ENCODE measurements at places on chromosomes 5 and 9.
A peak's percentile ranks its signal among the peaks of the same experiment; 100 is the strongest.

- DNase-seq = no peak
Measured at GRCh38 chr9:128651798-128652197, 4.8 kb downstream of the DYNC2I2 start.

GRCh38 chr5:136058972-136059354, 30.2 kb downstream of the TGFBI start:
- DNase-seq = no peak

DNA sequence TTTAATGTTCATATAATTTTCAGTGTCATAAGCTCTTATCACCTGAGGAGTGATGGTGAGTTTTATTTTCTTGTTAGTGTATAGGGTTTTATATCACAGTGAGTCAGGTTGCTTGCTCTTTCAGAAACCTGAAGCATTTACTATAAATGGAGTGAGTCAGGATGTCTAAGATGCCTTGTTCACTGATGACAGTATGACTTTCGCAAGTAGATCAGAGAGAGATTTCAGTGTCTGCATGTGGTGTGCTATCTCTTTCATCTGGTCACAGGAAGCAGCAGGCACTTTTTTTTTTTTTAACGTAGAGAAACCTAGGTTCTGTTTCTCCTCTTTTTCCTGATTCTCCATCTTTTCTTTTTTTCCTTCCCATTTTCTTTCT, 237.1 kb downstream of the DMRTA1 start:
- no peak for DNase-seq

- DNase-seq = no peak
Measured at GRCh38 chr5:91423871-91424270, 40.8 kb upstream of the ARRDC3 start.

DNA sequence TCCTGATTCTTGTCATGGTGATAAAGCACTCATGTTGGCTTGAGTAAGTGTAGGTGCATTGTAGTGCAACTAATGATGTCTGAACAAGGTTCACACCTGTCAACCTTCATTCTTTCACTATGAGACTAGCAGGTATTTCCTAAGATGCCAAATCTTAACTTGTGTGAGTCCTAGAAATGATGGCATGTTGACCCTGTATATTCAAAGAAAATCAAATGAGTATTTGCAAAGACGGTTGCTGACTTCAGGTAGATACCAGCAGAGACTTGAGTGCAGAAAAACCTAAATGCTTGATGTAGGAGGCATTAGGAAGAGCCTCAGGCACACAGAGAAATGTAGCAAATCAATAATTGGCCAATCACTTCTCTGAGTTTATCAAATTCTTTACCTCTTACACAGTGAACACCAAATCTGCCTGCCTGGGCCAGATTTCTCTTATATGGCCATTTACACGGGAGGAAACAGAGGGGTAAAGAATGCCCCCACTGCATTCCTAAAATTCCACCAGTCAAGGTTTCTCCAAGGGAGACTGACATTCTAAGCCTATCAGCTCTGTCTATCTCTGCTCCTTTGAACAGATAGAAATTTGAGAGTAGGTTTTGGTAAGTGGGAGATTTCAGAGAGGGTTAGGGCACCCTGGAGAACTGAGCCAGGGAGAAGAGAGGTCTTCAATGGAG, 488.6 kb upstream of the WWC1 start:
- no peak for DNase-seq

DNA sequence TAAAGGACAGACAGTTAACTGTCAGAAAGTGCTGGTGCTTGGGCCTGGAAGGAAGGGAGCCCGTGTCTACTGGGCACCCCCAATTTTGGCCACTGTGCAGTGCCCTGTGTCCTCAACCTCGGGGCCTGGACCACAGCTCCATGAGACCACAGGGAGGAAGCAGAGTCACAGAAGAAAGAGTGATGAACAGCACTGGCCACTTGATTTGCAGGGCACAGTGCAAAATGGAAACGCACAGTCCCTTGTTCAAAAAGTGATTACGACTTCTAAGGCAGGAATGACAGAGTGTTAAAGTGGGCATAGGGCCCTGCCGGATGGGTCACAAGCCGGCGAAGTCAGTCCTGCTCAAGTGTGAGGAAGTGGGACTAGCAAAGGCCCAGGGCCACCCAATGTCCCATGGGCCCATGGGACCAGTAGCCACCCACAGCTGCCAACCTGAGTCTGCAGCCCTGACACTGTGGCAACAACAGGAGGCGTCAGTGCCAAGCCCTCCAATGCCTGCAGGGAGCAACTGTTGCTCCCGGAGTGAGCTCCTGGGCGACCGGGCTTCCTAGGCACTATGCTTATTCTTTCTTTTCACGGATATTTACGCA, 85.4 kb downstream of the ADAMTS2 start:
- no peak for DNase-seq

- DNase-seq = no peak
Measured at GRCh38 chr5:150079909-150080461, 6.4 kb downstream of the CSF1R start.

DNA sequence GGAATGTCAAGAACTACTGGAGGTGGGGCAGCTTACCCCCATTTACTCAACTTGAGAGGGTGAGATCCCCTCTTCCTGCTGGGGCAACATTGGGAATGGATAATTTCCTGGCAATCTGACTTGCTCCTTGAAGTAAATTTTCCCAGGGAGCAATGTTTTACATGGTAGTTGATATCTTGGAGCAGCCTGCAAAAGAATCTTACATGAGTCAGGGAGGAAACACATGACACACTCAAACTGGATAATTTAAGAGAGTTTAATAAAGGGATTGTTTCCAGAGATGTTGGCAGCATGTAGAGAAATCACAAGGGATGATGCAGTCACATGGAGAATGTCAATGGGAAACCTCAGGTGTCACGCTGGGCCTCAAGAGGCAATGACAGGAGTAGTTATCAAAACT, 212.5 kb downstream of the GAS1 start:
- DNase-seq = no peak

DNA sequence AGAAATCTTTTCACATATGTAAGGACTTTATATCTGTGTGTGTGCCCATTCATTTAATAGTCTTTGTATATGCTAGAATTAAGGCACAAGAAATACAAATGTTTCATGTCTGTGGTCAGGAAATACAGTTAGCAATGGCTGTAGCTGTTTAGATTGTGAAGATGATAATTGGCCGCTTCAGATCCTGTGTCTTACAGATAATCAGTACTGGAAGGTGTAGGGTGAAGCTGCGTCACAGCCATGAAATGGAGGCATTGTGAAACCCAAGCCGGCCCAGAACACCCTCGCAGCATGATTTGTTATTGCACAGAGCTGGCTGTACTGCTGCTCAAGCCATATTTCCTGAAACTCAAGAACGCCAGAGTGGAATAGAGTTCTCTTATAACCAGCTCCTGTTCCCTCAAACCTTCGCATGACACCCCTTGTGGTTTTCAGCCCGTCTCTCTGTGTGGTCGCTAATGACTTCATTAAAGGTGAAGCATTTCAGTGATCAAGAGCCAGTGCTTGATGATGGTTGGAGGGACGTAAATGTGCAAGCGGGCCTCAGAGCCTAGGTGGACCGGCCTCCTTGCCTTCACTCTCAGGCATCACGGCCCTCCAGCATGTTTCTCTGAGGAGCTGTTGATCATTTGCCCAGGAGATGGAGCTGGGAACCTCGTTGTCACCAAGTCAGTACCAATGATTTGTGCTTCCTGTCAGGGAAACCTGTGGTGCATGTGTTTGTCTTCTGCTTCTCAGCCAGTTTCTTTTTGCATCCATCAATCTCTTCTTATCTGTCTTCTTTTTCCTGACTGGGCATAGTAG, 80.1 kb downstream of the F2RL2 start:
- peak; percentile 50 for DNase-seq

DNA sequence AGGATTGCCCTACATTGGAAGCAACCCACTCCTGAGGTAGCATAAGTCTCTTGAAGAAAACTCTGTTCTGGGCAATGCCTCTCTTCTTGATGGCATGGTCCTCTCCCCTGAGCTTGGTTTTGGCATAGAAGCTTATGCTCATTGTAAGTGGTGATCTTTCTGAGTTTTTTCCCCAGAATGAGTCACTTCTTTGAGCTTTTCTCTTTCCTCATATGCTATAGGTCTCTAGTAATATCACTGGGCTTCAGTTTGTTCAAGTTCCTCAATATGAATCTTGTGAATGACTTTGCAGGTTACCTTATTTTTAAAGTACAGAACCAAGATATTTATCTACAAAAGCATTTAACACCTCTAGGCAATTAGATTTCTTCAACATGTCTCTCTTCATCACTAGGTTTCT, 76.5 kb upstream of the ATG10 start:
- DNase-seq = no peak

DNA sequence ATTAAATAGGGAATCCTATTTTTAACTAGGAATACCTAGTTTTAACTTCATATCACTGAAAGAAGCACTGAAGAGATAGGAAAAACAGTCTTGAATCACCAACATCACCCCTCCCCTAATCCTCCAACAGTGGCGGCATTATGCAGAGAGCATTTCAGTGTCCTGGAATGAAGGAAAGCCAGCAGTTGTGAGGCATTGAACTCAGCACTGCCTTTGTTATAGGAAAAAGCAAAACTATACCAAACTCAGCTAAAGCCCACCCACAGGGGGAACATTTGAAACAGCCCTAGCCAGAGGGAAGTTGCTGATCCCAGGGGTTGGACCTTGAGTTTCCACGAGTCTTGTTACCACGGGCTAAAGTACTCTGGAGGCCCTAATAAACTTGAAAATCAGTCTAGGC, 310.6 kb upstream of the EDIL3 start:
- no peak for DNase-seq

DNA sequence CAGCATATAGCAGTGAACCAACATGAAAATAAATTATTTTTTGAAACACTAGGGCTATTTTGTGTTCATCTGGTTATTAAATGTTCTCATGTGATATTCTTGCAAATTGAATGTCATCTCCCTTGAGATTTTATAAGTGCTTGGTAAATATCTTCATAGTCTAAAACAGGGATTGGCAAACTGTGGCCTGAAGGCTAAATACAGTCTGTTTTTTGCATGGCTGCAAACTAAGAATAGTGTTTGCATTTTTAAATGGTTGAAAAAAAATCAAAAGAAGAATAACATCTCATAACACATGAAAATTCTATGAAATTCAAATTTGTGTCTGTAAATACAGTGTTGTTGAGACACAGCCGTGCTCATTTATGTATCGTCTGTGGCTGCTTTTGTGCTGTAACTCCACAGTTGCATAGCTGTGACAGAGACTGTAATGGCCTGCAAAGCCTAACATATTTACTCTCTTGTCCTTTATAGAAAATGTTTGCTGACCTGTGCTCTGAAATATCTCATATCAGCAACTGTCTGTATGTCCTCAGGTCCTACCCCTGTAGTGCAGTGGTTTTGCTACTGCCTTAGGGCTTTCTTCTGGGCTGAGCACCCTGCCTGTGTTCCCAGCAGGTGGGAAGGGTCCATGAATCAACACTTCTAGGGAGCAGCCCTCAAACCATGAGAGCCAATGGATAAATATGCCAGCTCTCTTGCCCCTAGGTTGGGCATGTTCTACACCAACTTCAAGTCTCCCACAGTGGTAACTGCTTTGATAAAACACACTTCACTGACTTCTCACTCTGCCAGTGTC, 41.7 kb upstream of the ARRDC3 start:
- no peak for DNase-seq

GRCh38 chr5:52760695-52761366, 26.9 kb upstream of the ITGA1 start:
- DNase-seq = no peak

DNA sequence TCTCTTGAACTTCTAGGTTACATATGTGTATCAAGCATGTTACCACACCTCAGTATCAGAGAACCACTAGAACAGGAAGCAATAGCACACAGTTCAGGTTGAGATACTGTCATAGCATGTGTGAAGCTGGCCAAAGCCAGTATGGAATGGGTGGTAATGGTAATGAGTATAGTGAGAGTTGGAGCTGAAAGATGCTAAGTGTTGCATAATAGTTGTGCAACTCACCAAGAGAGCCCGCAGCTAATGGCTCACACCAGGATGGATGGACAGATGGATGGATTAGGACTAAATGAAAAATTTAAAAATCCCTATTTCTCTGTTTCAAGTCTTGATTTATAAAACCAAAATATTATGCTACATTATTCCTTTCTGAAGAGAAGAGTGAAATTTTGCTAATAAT, 53.4 kb upstream of the KCNN2 start:
- DNase-seq = no peak

DNA sequence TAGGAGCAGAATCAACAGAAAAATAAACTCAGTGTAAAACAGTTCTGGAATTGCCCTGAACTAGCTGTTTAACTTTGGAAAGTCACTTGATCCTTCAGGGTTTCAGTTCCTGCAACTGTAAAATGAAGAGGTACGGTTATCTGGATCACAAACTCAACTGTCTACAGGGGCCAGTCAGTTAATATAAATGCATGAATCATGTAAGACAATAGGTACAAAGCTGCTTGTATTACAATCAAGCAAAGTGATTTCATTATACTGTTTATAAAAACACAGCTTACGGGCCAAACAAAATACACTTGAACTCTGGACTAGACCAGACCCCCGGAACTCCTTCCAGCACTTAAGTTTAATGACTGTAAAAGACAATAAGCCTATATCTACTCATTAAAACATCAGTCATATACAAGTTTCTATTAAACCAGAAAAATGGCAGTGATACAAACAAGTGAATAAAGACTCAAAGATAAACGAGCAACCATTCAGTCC, 73.0 kb downstream of the MRPS27 start:
- DNase-seq = no peak

DNA sequence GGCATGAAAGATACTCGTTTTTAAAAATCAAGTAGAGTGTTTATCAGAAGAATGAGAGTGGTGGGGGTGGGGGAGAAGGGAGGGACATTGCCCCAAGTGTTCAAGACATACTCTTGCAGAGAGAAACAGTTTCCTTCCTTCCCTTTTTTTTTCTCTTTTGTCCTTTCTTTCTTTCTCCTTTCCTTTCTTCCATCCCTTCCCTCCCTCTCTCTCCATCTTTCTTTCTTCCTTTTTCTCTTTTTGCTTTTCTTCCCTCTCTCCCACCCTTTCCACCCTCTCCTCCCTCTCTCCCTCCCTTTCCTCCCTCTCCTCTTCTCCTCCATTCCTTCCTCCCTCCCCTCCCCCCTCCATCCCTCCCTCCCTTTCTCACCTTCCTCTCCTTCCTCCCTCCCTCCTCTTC, 478.3 kb upstream of the EDIL3 start:
- no peak for DNase-seq

- DNase-seq = no peak
Measured at GRCh38 chr9:121852241-121852640, 200.8 kb downstream of the DAB2IP start.

GRCh38 chr9:113564498-113565237, 101.1 kb downstream of the RGS3 start:
- DNase-seq = no peak

Data from T-helper 9 cell (primary cell).